ENCODE measurements at places on chromosomes 4 and X.

DNA sequence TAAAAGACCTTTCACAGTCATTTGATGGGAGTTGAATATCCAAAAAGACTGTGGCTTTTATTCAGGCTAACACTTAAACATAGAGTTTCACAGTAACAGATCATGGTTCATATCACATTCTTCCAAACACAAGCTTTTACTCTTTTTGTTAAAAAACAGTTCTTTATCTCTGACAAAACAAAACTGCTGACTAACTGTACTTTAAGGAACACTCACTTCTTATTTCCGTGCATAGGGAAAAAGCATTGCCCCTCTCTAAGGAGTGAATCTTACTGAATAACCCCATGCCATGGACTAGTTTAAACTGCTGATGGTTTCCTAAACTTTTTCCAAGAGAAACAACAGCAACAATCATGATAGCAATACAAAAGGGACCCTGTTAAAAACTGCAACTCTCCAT is 297.0 kb upstream of the INTU start:
- DNase-seq = no peak

DNA sequence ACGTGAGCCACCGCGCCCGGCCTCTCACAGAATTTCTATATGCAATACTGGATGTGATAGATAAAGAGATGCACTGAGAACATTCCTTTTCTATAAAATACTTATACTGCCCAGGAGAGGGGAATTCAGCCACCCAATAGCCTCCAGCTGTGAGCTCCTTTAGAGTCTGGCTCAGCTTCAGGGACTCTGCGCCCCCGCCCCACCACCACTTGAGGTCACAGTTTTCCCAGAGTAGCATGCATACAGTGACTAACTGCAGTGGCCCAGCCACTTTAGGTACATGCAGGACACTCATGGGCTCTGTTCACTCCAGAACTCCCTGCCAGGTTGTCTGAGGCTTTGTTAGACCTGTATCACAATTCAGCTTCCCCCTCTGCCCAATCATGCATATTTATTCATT is 144.4 kb upstream of the TET2 start:
- no peak for DNase-seq

DNA sequence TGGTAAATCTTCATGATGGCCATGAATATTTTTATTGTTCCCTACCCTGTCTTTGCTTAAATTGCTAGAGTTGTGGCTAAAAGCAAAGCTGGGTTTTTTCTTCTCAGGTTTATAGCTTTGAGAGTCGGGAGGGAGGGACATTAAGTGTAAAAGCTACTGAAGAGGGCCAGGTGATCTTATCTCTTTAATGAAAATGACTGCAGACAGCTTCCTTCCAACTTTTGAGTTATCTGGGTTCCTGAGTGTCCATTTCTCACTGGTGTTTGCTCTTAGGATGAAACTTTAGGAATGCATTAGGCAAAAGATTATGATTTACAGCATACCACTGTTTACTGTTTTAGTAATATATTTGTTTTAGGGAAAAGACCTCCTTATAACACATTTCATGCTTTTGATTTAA is 187.7 kb downstream of the SHROOM3 start:
- DNase-seq = no peak

DNA sequence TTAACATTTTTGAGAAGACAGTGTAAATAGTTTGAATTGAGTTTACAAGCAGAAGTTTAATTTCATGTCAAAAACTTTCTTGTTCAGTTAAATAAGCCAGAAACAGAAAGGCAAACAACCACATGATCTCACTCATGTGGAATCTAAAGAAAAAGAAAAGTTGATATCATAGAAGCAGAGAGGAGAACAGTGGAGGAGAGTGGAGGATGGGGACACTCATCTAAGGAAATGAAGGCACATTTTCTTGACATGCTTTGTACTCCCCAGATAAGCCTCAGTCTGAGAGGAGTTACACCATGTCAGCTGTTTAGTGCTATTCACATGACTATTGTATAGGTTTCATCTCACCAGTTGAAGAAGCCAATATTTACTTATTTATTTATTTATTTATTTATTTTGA is 13.5 kb downstream of the SNCA start:
- DNase-seq = no peak

GRCh38 chr4:189092581-189092980 is 848.1 kb upstream of the FRG1 start:
- no peak for DNase-seq

Data from hepatic stellate cell (primary cell).